ENCODE measurements at places on chromosomes 6 and 20. TPM values are rescaled to one million over a fixed set of nuclear protein-coding genes. Genes with fewer than 3 reads are reported as not detected.
A peak's percentile ranks its signal among the peaks of the same experiment; 100 is the strongest.

GRCh38 chr6:39471954-39472659 lies 149.6 kb upstream of the KCNK16 start:
- DNase-seq, result no peak

DNA sequence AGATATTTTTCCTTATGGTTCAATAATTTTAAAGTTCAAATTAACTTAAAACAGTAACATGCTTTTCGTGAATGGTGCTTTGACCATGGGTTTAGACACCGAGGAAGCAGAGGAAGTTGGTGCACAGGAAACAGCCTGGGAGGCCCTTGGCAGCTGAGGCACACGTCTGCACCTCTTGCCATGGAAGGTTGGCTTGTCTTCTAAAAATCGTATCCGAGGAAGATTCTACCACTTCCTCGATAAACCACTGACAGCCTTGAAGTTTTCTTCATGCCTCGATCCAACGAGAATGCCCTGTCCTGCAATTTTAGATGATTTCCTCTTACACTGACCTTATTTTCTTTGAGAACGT lies 12.2 kb downstream of the DLL1 start:
- no peak for DNase-seq

Gene DPPA5
- total RNA-seq, result not detected

Gene RIPK1
- 9.5 TPM for total RNA-seq

- no peak for DNase-seq
Measured at GRCh38 chr20:47796971-47797370, 11.7 kb upstream of the SULF2 start.

Gene TENT5A
- total RNA-seq, result 22.0 TPM

DNA sequence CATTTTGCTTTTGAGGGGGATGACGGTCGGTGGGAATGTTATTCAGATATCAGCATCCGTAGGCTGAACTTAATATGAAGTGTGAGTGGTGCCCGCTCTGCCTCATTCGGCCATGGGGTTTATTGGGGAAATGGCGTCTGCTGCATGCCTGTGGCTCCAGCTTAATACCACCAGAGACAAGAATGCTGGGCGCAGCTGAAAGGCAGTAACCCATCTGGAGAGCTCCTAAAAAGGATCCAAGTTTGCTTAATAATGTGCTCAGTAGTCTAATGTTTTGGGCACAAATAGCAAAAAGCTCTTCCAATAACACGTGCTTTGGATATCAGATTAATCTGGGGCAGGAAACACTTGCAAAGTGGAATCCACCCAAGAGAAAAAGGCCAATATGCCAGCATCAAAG lies 273.0 kb upstream of the TAB2 start:
- no peak for DNase-seq

Gene POM121L2
- not detected for total RNA-seq

GRCh38 chr6:116127771-116128493 lies 2.0 kb upstream of the COL10A1 start:
- DNase-seq, result no peak

GRCh38 chr20:2564406-2564805 lies 28.0 kb downstream of the TMC2 start:
- DNase-seq, result no peak

GRCh38 chr6:32852844-32853540 lies 512 bp downstream of the TAP1 start:
- DNase-seq, result peak; percentile 68

DNA sequence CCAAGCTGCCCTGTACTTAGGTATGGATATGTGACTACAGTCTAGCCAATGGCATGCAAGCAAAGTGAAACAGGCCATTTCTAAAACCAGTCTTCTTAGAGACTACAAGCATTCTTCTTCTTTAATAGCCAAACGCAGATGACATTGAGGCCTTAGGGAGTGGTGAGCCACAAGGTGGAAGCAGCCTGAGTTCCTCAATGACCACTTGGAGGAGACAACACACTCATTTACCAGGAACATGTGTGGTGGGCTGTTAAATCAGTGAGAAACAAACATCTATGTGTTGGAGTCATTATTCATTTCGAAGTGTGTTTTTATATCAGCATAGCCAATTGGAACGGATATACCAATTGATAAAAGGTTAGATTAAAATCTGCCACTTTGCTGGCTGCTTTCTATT lies 122.0 kb downstream of the GFRAL start:
- no peak for DNase-seq

Gene PBOV1
- not detected for total RNA-seq

DNA sequence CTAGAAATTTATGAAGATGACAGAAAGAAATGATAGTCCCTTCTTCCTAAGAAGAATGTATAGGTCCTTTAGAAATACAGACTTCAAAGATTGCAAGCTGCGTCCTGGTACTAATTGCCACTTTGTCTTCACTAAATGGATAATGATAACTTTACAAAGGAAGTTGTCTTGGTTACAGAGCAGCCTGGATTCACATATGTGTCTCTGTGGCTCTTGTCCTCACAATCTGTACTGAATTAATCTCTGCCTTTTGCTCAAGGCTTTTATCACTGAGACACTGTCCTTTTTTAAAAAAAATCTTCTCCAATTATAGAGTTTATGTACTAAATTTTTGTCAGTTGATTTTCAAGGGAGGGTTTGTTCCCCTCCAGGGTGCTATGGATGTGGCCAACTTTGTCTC lies 17.5 kb upstream of the MRAP2 start:
- no peak for DNase-seq

Gene BMP2
- 6.9 TPM for total RNA-seq

GRCh38 chr6:27144740-27145079 lies 102.8 kb upstream of the PRSS16 start:
- no peak for DNase-seq

DNA sequence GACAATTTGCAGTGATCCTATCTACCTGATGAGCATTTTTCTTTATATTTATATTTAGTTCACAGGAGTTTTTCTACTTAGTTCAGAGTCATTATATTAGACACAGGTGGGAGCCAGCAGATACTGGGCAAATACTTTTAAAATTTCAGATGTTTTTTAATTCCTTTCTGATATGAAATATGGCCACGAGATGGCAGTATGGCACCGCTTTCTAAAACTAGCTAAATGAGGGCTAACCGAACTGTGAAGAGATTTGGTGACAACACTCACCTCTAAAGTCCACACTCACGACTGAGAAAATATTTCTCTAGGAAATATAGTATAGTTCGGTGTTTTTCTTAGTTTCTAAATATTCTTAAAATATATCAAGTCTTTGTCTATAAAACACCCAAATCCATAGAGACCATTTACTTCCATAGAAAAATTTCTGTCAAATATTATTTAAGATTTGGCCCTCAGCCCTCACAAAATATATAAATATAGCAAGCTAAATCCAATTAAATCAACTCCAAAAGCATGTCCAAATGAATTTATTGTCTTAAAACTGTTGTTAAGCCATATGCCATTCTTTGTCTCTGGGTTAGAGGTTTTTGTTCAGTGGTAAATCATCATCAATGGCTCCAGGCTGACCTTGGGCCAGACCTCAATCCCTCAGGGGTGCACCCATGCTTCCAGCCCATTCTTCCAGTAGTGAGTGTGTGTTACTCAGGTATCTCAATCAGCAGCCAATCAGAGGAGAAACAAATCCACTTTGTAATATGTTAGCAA lies 63.6 kb downstream of the HUS1B start:
- DNase-seq, result no peak

DNA sequence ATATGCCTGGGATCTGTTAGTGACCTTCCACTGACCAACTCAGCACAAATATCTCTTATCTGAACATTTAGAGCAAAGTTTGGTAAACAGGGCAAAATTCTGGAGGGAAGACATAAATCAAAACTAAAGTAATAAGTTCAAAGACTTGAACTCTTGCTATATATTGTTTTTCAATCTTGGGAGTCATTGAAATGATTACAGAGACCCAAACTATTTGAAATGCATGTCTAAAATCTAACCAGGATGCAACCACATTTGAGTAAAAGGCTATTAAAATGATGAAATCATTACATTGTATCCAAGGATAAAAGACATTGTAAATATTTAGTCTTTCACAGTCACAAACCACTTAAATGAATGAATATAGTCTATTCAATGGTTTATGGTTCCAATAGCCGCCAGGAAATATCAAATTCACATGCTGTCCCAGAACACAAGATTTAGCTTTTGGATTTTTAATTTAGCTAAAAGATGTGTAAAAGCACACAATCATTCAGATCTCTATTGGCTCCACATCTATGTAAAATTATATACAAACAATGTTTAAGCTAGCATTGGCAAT lies 256.6 kb upstream of the EPHA7 start:
- no peak for DNase-seq

Gene RSPO3
- total RNA-seq, result 0.75 TPM

Gene SEL1L2
- total RNA-seq, result not detected

Gene SLC26A8
- total RNA-seq, result not detected

Gene CDSN
- total RNA-seq, result not detected

DNA sequence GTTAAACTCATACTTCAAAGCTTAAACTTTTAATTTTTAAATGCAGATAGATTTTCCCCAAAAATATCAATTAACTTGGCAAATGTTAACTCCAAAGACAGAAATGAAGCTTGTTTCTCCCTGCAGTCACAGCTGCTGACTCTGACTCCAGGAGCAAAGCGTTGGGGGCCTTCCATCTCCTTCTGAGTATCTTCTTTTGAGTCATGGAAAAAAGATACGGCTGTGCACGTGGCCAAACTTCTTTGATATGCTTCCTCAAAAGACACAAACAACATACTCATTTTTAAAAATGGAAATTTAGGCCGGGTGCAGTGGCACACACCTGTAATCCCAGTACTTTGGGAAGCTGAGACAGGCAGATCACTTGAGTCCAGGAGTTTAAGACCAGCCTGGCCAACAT lies 28.3 kb downstream of the KIF16B start:
- DNase-seq, result no peak

GRCh38 chr6:130054725-130055124 lies 36.3 kb downstream of the L3MBTL3 start:
- no peak for DNase-seq

Gene ENPP1
- total RNA-seq, result 3.4 TPM

DNA sequence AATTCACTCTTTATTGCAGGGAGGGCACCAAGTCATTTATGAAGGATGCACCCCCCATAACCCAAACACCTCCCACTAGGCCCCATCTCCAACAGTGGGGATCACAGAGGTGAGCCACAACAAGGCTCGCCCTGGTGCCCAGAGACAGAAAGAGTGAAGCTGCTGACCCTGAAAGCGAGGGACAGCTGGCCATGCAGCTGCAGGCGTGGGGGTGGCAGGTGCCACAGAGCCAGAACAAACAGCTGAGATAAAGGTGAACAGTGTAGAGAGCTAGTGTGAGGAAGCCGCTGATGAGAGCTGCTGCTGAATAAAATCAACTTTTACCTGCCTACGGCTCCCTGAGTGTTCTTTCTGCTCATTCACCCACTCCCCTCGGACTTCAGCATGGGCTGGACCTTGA lies 18.8 kb upstream of the RGS17 start:
- DNase-seq, result no peak

GRCh38 chr6:97697456-97697855 lies 414.4 kb upstream of the MMS22L start:
- DNase-seq, result no peak

GRCh38 chr6:110357664-110358552 lies at the start of gene METTL24:
Gene METTL24, minus strand, starts transcription at chr6:110358349. Its CDS starts 77 bp downstream, at chr6:110358272.
- DNase-seq, result no peak

Gene TRIM10
- total RNA-seq, result not detected

GRCh38 chr6:11681770-11682169 lies 96.8 kb downstream of the ADTRP start:
- DNase-seq, result no peak

DNA sequence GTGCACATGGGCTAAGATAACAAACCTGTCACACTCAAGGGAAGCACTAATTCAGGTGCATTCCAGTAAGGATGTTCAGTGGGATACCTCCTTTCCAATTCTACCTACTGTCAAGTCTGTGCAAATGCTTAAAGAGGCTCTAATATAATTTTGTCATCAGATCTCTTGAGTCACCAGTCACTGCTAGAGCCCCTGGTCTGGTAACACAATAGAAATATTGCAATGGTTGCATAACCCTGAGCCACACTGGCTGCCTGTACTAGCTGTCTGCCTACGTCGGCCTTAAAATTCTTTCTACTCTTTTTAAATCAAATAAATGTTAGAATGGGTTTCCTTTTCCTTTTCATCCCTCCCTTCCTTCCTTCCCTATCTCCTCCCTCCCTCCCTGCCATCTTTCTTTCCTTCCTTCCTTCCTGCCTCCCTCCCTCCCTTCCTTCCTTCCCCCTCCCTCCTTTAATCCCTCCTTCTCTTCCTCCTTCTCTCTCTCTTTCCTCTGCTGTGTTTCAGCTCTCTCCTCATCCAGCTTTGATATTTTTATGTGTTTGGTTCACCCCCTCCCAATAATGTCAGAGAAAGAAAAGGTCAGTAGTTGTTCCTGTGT lies 28.1 kb upstream of the OLIG3 start:
- DNase-seq, result no peak

GRCh38 chr20:34558320-34559218 lies at the start of gene MAP1LC3A:
Gene MAP1LC3A, plus strand, starts transcription at chr20:34558718. Its CDS starts 151 bp downstream, at chr20:34558869.
- peak; percentile 97 for DNase-seq

Gene LMBRD1
- 46.9 TPM for total RNA-seq
